Cortex of kidney (tissue), 1 donor: ENCODE measurements at places on chromosomes 16 and 17.

DNA sequence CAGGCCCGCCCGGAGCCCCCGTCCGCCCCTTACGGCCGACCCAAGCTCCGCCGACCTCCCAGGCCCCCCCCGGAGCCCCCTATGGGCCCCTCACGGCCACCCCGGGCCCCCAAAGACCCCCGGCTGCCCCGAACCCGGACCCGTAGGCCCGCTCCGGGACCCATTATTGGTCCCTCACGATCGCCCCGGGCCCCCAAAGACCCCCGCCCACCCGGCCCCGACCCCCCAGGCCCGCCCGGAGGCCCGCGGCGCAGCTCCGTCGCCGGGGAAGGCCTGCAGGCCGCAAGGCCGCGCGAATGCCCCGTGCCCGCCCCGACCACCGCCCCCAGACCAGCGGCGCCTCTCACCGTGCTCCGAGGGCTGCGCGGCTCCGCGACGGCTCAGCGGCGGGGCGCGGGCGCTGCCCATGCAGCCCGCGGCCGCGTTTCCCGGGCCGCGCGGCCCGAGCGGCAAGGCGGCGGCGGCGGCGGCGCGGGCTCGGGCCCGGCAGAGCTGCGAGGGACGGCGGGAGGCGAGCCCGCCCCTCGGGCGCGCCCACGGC is 393 bp downstream of the ANKRD11 start:
- no peak for DNase-seq

DNA sequence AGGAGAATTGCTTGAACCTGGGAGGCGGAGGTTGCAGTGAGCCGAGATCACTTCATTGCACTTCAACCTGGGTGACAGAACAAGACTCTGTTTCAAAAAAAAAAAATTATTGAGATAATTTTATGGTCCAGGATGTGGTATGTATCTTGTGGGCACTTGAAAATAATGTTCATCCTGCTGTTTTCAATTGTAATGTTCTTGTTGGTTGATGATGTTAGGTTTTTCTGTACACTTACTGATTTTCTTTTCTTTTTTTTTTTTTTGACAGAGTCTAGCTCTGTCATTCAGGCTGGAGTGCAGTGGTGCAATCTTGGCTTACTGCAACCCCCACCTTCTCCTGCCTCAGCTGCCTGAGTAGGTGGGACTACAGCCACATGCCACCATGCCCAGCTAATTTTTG is 29.7 kb downstream of the TBX21 start:
- no peak for DNase-seq

GRCh38 chr16:86314402-86315025 is 195.8 kb upstream of the FOXF1 start:
- DNase-seq, result no peak

- no peak for DNase-seq
These were observed 6.7 kb downstream of the HS3ST3A1 start for GRCh38 chr17:13594762-13595598.

- no peak for DNase-seq
These were observed 84.4 kb upstream of the RPL38 start for GRCh38 chr17:74119049-74119580.

- no peak for DNase-seq
These were observed 479 bp upstream of the ZNF207 start for GRCh38 chr17:32349503-32349853.

GRCh38 chr17:66547151-66547865 is 244.9 kb downstream of the PRKCA start:
- no peak for DNase-seq

DNA sequence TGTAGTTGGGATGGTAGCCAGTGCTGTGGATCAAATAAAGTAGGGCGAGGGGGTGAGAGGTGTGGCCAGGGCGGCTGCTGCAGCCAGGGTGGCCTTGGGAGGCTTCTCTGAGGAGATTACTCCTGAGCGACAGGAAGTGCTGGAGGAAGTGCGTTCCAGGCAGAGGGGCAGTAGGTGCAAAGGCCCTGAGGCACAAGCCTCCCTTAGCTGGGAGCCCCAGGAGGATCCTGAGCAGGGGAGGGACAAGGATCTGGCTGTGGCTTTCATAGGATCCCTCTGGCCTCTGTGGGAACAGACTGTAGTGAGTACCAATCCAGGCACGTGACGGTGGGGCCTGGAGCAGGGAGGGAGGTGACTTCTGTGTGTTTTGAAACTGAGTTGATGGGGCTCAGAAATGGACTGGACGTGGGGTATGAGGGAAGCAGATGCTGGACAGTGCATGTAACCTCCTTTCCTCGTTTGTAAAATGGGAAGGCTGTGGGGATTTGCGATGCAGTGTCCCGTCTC is 2.8 kb downstream of the LLGL1 start:
- no peak for DNase-seq

GRCh38 chr17:489758-490329 is 137.2 kb upstream of the RPH3AL start:
- no peak for DNase-seq

DNA sequence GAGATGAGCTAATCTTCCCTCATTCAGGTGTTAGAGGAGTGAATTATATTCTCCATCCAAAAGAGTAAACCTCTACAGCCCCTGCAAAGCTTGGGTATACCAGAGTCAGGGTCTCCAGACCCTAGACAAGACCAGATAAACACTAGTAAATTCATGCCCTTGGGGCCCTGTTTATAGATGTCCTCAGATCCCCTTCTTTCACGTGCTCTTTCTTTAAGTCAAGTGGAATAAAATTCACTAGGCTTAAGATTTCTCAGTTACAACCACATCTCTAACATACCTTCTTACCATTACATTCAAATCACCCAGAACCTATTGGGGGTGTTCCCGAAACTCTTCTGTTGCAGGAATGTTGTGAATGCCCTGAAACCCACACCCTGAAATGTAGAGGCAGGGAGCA is 2.2 kb upstream of the C17orf58 start:
- DNase-seq, result no peak

GRCh38 chr16:9868606-9869149 is 313.6 kb downstream of the GRIN2A start:
- no peak for DNase-seq
